Renal pelvis (tissue), 12 donors: ENCODE measurements at places on chromosomes 5 and 9. TPM values are rescaled to one million over a fixed set of nuclear protein-coding genes. Genes with fewer than 3 reads are reported as not detected.

DNA sequence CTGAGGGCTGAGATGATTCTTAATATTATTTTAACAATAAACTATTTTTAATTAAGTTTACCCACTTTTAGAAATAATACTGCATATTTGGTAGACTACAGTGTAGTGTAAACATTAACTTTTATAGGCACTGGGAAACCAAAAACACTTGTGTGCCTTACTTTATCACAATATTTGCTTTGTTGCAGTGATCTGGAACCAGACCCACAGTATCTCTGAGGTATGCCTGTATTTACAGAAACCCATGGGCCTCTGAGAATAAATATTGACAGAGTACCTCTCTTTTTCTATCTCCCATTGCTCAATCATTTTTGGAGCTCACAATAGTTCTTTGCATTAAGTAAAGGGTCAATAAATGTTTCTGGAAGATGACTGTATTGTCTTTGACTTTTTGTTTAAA lies 73.3 kb downstream of the SLCO4C1 start:
- no peak for DNase-seq

DNA sequence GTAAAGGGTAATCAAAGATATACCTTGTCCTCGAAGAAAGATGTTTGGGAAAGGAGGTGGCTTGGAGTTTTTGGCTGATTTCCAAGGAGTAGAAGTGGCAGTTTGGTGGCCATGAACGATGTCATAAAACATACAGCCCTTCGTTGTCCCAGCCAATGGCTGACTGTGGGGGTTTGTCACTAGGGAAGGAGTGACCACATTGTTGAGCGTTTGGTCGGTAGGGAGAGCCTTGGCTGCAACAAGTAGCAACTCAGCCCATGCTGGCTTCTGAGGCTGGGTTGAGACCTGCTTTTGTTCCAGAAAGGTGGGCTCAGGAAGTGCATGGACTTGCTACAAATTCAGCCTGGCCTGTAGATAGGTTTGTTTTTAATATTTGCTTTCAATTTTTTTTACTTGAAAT lies 128.3 kb downstream of the BOD1 start:
- DNase-seq = no peak

DNA sequence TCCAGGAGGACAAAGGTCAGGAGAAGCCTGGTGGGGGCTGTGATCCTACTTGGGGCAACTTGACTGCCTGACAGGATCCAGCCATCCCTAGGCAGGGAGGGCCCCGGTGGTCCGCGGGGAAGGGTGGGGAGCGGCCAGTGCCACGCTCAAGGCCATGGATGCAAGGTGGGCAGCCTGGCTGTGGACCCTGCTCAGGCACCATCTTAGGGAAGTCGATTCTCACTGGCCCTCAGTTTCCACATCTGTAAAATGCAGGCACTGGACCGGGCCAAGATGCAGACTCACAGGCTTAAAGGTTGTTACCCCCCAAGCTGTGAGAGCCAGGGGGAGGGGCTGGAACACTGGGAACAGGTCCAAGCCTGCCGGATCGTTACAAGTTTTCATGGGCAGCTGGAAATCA lies 8.7 kb upstream of the DOLPP1 start:
- no peak for DNase-seq

DNA sequence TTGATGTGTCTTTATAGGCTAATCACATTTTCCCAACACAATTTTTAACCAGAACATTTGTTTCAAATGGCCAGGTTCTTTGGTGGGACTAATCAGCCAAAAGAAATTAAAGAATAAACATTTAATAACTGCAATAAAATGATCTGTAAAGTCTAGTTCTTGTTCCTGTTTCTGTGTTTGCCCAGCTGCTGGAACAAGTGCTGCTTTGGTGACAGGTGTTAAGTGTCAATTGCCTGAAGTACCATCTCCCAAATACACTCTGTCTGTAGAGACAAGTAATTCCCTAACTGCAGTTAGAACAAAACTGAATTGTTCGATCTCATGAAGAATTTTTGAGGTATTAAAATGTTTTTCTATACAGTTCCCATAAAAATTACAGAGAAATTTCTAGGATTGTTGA lies 402.3 kb upstream of the CHD1 start:
- no peak for DNase-seq

DNA sequence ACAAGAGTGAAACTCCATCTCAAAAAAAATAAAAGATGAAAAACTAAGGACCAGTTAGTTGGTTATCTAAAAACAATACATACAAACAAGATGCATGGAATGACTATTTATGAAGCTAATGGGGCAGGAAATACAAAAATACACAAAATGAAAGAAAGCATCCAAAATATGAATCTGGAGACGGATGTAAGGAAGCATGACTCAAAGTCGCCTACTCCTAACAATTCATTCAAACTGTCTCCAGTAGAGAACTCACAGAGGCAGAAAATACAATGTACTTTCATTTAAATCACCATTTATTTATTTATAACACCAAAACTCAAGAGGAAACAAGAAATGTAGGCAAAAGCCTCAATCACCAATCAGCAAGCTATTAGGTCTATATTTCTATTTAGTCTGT lies 68.4 kb downstream of the SCAI start:
- no peak for DNase-seq

GRCh38 chr9:25891527-25891926 lies 213.3 kb upstream of the TUSC1 start:
- DNase-seq = no peak

DNA sequence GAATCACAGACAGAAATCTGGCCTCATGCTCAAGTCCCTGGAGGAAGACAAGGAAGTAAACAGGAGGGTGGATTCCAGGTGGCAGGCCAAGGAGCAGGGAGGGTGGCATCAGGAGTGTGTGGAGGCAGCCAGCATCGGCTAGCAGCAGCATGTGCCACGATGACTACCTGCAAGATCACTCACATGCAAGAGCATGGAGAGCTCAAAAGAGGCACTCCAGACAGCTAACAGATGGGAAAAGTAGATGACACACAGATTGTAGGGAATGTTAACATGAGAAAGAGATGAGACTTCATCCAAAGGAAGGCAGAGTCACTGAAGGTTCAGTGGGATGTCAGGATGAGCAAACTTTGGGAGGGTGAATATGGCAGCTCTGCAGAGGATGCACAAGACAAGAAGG lies 104.3 kb downstream of the SEMA5A start:
- no peak for DNase-seq

GRCh38 chr9:16970321-16970720 lies 99.9 kb upstream of the BNC2 start:
- DNase-seq = no peak

DNA sequence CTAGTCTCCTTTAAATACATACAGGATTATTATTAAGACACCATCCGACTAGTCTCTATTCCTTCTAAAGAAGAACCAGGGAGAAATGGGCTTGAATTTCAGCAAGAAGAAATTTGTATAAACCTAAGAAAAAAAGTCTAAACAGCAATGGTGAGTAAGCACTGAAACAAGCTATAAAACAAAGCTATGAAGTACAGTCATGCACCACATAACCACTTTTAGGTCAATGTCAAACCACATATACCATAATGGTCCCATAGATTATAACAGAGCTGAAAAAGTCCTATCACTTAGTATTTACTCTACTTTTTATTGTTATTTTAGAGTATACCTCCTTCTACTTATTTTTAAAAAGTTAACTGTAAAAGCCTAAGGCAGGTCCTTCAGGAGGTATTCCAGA lies 102.0 kb upstream of the NFIB start:
- DNase-seq = no peak

DNA sequence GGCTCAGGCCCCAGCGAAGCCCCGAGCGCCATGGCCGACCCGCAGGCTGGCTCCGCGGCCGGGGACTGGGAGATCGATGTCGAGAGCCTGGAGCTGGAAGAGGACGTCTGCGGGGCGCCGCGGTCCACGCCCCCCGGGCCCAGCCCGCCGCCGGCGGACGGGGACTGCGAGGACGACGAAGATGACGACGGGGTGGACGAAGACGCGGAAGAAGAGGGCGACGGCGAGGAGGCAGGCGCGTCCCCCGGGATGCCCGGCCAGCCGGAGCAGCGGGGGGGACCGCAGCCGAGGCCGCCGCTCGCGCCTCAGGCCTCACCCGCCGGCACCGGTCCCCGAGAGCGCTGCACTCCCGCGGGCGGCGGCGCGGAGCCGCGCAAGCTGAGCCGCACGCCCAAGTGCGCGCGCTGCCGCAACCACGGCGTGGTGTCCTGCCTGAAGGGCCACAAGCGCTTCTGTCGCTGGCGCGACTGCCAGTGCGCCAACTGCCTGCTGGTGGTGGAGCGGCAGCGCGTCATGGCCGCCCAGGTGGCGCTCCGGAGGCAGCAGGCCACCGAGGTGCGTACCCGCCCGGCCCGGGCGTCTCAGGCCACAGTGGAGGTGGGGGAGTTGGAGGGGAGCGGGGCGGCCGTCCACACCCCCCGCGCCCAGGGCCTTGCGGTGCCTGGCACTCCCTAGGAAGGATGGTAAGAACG lies 1.6 kb downstream of the DMRT2 start:
- no peak for DNase-seq

DNA sequence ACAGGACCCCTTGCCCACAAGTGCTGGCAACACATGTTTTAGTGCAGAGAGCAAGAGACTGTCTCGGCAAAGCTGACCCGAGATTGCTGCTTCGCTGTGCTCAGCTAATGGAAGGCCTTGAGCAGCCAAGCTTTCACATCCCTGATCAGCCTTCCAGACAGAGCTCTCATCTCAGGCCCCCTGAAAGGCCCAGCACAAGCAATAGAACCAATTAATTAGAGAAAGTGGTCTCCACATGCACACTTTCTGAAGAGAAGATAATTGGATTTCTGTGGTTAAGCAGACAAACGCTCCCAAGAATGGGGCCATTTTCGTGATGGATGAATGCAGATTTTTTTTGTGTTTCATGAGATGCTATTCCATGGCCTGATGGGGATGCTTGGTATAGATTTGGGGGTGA lies 174.9 kb downstream of the NSG2 start:
- no peak for DNase-seq

GRCh38 chr5:143427122-143427735 lies 23.7 kb upstream of the NR3C1 start:
- DNase-seq = no peak

DNA sequence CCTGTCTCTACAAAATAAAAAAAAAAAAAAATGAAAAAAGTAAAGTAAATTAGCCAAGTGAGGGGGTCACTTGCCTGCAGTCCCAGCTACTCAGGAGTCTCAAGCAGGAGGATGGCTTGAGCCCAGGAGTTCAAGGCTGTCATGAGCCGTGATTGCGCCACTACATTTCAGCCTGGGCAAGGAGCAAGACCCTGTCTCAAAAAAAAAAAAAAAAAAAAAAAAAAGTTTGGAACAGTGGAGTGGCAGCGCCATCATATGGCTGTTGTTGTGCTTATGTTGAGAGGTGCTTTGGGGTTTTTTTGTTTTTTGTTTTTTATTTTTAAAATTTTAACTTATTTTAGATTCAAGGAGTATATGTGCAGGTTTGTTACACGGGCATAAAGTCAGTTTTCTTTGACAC lies 3.6 kb downstream of the BRIX1 start:
- DNase-seq = no peak

- DNase-seq = no peak
These were observed 514.2 kb upstream of the TLE4 start for GRCh38 chr9:79057576-79057975.

DNA sequence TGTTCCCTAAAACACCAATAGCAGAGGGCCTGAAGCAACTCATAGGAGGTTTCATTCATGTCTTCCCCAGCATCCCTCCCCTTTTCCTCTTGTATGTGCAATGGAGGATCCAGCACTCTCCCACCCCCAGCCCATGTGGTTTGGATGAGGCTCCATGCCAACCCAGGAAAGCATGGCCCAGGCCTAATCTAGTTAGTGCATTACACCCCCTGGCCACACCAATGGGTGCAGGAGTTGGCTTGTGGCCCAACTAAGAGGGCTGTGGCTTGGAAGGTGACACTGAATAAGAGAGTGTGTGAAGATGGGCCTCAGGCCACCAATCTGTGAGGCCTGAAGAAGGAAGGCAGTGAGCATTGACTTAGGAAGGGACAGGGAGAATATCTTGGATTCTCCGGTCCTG lies 70.8 kb upstream of the SMIM23 start:
- no peak for DNase-seq

The SPINK1 gene
- polyA plus RNA-seq = 55.1 TPM

The NLN gene
- 35.4 TPM for polyA plus RNA-seq

The GHR gene
- polyA plus RNA-seq = 17.8 TPM

The TAF11L10 gene
- polyA plus RNA-seq = not detected

The ARHGEF37 gene
- 4.6 TPM for polyA plus RNA-seq
